Stimulated activated CD8-positive, alpha-beta memory T cell treated with anti-CD3 and anti-CD28 coated beads, Interleukin-7, amount 100 ng/mL, for 4 hours (primary cell): ENCODE measurements at places on chromosomes 11 and 22.
A peak's percentile ranks its signal among the peaks of the same experiment; 100 is the strongest.

- no peak for DNase-seq
Measured at GRCh38 chr11:26742966-26743365, 21.1 kb upstream of the SLC5A12 start.

DNA sequence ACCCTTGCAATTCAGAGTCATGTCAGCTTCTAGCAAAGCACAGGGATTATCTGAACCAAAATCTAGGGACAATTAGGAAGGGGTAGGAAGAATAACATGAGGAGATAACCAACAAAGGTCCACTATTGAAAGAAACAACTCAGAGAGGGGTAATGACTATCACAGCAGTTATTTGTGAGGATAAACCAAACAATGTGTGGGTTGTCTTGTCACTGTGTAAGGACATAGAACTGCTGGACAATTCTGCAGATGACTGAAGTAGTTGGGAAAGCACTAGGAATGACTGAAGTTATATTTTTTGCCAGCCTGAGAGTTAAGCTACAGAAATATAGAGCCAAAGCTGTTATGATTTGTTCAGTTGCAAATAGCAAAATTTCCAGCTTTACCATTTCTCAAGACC, 858.4 kb upstream of the CCDC90B start:
- DNase-seq, result no peak

GRCh38 chr11:69411257-69411924, 70.1 kb upstream of the LINC01488 start:
- no peak for DNase-seq

- DNase-seq, result no peak
Measured at GRCh38 chr22:35783943-35784614, 66.4 kb downstream of the APOL5 start.

DNA sequence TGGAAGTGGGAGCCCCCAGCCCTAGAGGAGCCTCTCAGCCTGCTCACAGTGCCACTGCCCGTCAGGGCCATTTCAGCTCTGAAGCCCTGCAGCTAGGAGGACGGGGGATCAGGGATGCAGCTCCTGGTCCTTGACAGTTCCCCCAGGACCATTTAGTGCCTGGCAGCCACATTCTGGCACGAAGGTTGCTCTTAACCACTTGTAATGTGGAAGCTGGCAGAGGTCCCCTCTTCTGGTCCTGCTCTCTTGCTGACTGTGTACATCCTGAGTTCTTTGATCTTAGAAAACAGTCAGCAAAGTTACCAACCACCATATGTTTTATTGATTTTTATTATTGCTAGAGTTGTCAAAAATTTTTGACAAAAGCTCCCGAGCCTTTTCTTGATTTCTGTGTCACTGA, 44.2 kb downstream of the CABIN1 start:
- no peak for DNase-seq

DNA sequence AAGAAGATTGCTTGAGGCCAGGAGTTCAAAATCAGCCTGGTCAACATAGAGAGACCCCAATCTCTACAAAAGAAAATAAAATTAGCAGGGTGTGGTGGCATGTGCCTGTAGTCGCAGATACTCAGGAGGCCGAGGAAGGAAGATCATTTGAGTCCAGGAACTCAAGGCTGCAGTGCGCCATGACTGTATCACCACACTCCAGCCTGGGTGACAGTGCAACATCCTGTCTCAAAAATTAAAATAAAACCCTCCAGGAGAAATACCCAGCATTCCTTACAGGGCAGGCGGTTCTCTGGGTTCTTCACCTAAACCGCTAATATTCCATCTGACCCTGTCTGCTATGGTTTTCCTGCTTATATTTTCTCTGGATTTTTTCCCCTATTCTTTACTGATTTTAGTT, 13.5 kb downstream of the TCF20 start:
- DNase-seq, result no peak

GRCh38 chr11:1572197-1573076, at the start of gene DUSP8:
TSS of gene DUSP8 (minus strand) at chr11:1572271. CDS start at chr11:1565826, 6,445 bp downstream.
- peak; percentile 92 for DNase-seq

- peak; percentile 10 for DNase-seq
Measured at GRCh38 chr11:9250139-9250582, 15.0 kb downstream of the DENND5A start.

DNA sequence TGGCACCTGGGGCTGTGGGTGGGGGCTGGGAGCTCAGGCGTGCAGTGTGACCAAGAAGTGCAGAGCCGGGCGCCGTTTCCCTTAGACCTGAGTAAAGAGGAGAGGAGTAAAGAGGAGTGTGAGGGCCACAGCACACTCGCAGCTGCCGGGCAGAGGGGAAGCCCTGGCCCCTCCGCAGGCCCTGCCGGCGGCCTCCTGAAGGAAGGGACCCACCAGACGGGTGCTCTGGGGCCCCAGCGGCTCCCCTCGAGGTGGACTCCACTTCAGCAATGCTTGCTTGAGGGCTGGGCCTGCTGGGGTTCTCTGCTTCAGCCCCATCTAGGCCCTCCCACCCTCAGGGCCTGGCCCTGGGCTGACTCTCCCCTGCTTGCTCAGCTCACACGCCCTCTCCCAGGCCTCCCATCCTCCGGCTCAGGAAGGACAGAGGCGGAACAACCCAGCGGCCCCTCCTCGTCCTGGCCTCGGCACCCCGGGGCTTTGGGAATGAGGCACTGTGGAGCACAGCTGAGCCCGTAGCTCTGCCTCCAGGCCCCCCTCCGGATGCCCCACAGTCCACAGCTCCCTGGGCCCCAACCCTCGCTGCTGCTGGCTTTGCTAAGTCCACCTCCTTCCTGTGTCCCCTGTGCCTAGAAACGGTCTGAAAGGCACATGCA, 1198.7 kb downstream of the BRD1 start:
- DNase-seq, result no peak

- DNase-seq, result no peak
Measured at GRCh38 chr22:20240447-20240764, 27.7 kb downstream of the RTN4R start.

DNA sequence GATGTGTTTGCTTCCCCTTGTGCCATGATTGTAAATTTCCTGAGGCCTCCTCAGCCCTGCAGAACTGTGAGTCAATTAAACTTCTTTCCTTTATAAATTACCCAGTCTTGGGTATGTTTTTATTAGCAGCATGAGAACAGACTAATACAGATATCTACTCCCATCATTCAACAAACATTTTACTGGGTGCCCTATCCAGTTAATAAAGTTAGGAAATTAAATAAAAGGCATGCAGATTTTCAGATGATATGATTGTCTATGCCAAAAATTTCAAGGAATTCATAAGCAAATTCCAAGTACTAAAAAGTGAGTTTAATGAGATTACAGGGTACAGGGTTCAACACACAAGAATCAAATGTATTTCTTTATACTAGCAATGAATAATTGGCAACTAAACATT, 33.5 kb upstream of the LIN7C start:
- DNase-seq, result no peak

GRCh38 chr11:1936781-1937615, 10.1 kb upstream of the MRPL23 start:
- no peak for DNase-seq

GRCh38 chr11:121931748-121932352, 184.2 kb downstream of the BLID start:
- DNase-seq, result no peak

DNA sequence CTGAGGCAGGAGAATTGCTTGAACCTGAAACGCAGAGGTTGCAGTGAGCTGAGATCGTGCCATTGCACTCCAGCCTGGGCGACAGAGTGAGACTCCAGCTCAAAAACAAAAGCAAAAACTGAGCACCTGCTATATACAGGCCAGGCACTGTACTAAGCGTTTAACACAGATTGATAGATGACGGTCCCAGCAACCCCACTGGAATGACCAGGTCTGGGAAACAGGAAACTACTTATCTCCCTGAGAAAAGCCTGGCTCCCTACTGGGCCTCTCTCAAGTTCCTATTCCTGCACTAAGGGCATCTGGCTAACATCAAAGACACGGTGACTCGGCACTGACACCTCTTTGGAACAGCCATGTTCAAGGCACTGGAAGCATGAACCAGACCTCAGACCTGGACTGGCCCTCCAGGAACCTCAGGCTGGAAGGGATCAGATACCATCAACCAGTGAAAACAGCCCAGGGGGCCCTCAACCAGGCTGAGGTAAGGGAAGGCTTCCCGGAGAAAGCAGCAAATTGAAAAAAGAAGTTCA, 16.6 kb downstream of the ARAP1 start:
- DNase-seq, result no peak

GRCh38 chr22:40218152-40218551, 40.4 kb downstream of the TNRC6B start:
- no peak for DNase-seq

GRCh38 chr11:46294365-46295309, 17.2 kb downstream of the CREB3L1 start:
- DNase-seq, result no peak

DNA sequence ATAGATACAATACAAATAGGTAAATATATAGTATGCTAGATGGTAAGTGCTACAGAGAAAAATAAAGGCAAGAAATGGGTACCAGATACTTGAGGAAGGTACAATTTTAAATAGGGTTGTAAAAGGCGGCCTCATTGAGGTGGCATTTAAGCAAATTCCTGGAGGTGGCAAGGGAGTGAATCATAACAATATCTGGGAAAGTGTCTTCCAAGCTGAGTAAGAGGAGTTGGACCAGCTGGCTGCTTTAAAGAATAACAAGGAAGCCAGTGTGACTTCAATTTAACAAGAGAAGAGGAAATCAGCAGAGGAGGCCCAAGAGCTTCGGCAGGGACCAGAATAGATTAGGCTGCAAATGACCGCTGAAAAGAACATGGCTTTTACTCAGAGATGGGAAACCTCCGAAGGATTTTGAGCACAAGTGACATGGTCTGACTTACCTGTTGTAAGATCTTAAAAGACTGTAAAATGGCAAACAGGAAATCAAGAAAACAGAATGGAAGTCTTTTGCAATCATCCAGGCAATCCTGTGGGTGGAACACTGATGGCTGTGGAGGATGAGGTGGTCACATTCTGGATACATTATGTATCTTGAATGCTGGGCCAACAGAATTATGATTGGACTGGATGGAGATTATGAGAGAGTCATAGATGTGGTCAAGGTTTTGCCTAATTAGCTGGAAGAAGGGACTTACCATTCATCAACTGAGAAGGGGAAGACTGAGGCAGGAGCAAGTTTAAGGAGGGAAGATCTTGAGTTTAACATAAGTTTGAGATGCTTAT, 77.2 kb downstream of the RDX start:
- DNase-seq, result no peak
